ENCODE measurements at places on chromosomes 5 and 9. TPM values are rescaled to one million over a fixed set of nuclear protein-coding genes. Genes with fewer than 3 reads are reported as not detected.

IFNA2 gene
- total RNA-seq, result not detected

PKD2L2 gene
- total RNA-seq, result not detected

SLIT3 gene
- 1.3 TPM for total RNA-seq

NUP155 gene
- 13.1 TPM for total RNA-seq

FCN2 gene
- 23.6 TPM for total RNA-seq

CATSPER3 gene
- 0.33 TPM for total RNA-seq

INSL4 gene
- total RNA-seq, result not detected

TIGD6 gene
- 2.4 TPM for total RNA-seq

ENTPD8 gene
- total RNA-seq, result 4.7 TPM

GRCh38 chr5:168052686-168053085 lies 238.8 kb upstream of the WWC1 start:
- DNase-seq, result no peak

DNA sequence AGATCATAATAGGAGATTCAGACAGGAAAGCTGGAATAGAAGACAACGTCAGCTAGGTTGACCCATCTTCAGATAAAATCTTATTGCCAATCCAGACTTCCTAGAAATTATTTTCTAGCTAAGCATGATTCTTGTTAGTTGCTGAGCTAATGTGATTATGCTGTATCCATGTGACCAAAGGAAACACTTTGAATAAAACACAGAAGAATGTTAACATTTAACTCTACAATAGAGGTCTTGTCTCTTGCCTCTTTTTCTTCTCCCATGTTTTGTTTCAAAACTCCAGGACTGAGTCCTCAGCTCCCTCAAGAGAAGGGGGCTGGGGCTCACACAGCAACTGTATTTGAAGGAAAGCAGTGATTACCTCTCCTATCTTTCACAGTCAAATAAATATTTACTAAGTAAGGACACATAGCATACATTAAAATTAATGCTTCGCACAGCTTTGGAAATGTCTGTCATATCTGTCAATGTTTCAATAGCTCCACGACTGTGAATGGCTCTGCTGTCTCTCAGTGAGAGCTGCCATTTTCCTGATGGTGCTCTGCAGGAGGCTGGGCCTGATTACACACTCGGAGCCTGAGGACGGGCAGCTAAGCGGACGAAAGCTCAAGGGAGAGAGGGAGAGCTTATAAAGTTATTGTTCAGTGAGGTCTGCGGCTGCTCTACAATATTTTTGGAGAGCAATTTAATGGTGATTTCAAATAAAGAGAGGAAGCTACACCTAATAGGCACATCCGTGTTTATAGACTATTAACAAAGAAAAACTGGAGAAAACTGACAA lies 64.8 kb upstream of the ZNF462 start:
- DNase-seq, result no peak

GRCh38 chr9:130294664-130295063 lies 29.1 kb downstream of the HMCN2 start:
- DNase-seq, result no peak

DNA sequence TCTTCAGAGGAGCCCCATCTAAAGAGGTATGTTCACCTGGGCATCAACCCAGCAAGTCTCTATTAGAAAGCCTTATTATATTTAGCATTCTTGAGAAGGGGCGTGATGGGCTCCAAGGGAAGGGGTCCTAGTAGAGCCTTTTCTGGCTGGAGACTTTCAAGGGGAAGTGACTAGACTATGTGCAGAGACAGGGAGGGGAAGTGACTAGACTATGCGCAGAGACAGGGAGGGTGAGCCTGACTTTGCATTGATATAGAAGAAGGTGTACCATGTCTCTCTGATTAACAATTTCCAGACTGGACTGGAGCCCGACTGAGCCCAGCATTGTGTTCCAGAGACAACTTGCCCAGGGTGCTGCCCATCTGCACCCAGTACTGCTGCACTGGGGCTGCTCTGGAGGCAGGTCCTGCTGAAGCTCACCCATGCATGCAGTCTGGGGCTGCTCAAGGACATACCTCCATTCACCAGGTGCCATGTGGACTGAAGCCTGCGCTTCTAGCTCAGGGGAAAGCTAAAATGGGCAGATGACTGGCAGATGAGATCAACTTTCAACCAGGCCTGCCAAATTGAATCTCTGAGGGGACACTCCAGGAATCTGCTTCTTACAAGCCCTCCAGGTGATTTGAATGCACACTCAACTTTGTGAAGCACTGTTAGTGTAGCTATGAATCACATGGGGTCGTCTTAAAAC lies 83.0 kb upstream of the GNA14 start:
- no peak for DNase-seq

DNA sequence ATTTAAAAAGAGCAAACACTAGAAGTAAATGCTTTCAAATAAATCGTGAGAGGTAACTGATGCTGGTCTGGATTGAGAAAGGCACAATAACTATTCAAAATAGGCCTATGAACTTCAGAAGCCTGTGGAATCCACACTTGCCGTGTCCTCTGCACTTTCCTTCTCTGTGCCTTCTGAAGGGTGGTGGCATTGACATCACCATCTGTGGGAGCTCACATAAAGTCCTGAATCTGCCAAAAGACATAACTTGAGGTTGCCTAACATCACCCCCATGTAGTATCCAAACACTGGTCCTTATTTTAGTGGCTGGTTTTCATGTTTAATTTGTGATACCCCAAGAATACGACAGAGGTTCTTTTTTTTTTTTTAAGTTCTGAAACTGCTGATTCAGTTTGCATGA lies 59.8 kb downstream of the IRF1 start:
- DNase-seq, result no peak

DNA sequence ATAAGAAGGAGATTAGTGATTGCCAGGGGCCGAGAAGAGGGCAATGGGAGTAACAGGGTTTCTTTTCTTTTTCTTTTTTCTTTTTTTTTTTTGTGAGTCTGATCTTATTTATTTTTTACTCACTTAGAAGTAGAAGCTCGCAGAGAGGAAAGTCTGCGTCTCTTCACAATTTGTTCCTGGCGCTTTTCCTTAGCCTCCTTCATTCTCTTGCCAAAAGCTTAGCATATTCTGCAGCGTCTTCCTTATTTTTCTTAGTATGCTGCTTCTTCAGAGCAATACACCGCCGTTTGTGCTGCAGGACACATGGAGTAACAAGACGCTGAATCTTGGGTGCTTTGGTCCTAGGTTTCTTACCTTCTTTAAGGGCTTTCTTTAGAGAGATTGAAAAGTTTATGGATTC lies 30.3 kb upstream of the DENND4C start:
- no peak for DNase-seq

- no peak for DNase-seq
Observed at GRCh38 chr5:121719255-121719654, 132.4 kb upstream of the FTMT start.

GRCh38 chr5:143916451-143916850 lies 104.5 kb downstream of the HMHB1 start:
- no peak for DNase-seq

- DNase-seq, result no peak
Observed at GRCh38 chr9:87498811-87499360, 1.2 kb downstream of the DAPK1 start.

All from liver (tissue), 10 donors.